ENCODE measurements at places on chromosomes 6 and 20.
A peak's percentile ranks its signal among the peaks of the same experiment; 100 is the strongest.

DNA sequence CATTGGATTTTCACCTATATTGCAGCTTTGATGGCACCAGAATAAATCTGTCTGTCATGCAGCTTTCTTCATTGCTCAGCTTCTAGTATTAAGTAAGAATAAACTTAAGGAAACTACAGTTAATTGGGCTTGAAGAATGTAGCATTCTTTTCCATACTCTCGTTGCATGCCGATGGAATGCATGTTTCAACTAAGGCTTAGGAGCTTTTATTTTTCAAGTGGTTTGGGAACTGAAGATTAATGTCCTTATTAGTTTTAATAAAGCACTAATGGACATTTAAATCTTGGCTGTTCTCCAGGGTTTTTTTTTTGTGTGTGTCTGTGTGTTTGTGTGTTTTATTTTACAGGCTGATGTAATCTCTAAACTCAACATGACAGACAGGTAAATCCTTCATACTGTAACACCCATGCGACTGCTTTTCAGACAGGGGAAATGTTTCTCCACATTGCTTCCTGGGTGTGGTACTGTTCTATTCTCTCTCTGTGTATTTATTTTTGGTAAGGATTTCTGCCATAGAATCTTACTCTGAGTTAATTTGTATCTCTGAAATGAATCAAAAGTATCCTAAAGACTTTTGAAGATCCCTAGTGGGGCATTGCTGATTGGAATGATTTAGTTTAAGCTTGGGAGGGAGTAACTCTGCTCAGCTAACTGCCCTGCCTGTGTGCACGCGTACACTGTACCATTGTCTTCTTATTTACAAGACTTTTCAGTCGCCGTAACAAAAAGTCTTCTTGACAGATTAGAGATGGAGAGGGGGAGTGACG, 38.0 kb downstream of the SLC9A8 start:
- DNase-seq: no peak

GRCh38 chr20:41467690-41468089, 101.1 kb upstream of the EMILIN3 start:
- no peak for DNase-seq

GRCh38 chr6:108156180-108156937, 9.5 kb upstream of the NR2E1 start:
- peak; percentile 43 for DNase-seq

DNA sequence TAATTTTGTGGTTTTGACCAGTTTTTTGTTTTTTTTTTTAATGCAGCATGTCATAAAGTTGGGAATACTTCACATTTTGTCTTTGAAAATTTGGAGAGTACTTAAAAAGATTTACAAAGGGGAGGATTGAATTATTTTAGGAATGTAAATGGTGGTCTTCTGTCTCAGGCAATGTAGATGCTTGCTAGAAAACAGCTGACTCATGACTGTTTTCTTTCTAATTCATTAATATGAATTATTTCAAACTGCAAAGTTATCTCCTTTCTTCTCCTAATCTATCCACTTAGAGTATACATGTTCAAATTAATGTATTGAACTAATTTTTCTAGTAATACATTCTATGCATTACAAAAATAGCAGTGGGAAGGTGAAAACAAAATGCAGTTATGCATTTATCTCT, 24.9 kb downstream of the HCRTR2 start:
- DNase-seq: no peak

GRCh38 chr6:144471986-144472385, 186.9 kb downstream of the UTRN start:
- no peak for DNase-seq

DNA sequence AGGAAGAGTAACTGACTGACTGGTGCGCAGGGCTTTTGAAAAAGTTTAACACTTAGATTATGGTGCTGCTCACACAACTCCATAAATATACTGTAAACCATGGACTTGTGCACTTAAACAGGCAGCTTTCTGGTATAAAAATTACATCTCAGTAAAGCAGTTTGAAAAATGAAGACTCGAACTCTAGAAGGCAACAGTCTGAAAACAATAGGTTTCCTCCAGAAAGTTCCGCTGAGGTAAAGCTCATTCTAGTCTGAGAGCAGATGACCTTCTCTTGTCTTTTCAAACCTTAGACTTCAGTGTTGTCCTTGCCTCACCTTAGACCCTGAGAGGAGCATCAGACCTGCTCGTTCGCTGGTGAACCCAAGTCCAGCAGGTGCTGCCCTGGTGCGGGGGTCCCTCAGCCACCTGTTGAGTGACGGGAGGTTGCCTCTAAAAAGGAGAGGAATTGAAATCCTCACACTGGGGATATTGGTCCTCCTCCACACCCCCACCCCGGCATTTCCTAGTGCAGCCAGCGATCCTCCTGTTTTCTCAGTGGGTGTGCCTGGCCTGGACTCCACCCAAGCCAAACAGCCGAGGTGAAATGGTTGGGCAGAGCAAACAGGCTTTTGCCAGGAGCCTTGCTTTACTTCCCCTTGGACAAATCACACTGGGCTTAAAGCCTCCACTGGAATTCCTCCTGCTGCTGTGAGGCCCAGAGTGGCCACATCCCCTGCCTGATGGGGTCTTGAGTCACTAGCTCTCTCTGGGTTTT, 14.7 kb upstream of the PYGB start:
- no peak for DNase-seq

DNA sequence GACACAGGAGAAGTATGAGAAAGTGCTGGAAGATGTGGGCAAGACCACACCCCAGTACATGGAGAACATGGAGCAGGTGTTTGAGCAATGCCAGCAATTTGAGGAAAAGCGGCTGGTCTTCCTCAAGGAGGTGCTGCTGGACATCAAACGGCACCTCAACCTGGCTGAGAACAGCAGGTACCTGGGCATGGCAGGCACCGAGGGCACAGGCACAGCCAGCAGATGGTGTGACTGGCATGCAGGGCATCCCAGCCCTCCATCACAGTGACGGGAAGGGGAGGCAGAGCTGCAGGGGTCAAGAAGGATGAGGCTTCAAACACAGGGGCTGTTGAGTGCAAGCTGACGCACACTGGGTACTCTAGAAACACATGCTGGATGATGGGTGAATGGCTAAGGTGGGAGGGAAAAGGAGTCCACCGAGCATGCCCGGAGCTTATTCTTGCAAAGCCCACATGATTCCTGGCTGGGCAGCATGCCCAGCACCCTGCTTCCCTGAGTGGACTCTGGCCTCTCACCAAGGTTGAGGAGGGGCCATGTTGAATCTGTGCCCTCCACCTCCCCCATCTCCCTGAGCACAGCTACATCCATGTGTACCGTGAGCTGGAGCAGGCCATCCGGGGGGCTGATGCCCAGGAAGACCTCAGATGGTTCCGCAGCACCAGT, 26.3 kb downstream of the SPDEF start:
- DNase-seq: no peak

- no peak for DNase-seq
Measured at GRCh38 chr6:16585805-16586204, 175.5 kb downstream of the ATXN1 start.
